AG04450 (cell line): ENCODE measurements at places on chromosomes 4 and X.

DNA sequence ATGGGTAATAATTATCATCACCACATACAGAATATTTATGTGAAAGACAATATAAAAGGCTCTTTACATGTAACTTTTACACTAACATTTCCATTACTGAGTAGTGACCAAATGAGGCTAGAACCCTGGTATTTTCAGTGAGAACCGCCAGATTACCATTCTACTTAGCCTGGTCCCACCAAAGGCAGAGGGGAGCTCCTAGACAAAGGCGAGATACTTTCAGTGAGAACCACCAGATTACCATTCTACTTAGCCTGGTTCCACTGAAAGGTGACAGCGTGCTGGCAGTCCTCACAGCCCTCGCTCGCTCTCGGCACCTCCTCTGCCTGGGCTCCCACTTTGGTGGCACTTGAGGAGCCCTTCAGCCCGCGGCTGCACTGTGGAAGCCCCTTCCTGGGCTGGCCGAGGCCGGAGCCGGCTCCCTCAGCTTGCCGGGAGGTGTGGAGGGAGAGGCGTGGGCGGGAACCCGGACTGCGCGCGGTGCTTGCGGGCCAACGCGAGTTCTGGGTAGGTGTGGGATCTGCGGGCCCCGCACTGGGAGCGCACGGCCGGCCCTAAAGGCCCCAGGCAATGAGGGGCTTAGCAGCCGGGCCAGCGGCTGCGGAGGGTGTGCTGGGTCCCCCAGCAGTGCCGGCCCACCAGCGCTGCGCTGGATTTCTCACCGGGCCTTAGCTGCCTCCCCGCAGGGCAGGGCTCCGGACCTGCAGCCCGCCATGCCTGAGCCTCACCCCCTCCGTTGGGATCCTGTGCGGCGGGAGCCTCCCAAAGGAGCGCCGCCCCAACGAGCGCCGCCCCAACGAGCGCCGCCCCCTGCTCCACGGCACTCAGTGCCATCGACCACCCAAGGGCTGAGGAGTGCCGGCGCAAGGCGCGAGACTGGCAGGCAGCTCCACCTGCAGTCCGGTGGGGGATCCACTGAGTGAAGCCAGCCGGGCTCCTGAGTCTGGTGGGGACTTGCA lies 1276.1 kb downstream of the PCDH7 start:
- DNase-seq = no peak

GRCh38 chr4:55887594-55887993 lies 34.1 kb downstream of the EXOC1 start:
- no peak for DNase-seq

DNA sequence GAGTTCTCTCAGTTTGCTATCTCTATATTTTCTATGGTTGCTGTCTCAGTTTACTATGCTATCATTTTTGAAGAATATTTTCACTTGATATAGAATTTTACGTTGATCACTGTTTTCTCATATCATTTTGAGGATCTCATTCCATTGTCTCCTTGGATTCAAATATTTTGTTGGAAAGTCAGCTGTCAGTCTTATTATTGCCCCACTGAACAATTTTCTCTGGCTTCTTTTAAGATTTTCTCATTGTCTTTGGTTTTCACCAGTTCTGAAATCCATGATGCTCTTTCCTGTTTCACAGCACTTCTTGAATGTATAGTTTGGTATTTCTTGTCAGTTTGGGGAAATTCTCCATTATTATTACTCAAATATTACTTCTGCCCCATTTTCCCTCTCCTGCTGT lies 81.1 kb downstream of the ENPP6 start:
- no peak for DNase-seq

- DNase-seq = no peak
Measured at GRCh38 chrX:94758130-94758529, 1084.1 kb downstream of the FAM133A start.

- no peak for DNase-seq
Measured at GRCh38 chrX:73851014-73852009, 288.3 kb downstream of the CHIC1 start.

DNA sequence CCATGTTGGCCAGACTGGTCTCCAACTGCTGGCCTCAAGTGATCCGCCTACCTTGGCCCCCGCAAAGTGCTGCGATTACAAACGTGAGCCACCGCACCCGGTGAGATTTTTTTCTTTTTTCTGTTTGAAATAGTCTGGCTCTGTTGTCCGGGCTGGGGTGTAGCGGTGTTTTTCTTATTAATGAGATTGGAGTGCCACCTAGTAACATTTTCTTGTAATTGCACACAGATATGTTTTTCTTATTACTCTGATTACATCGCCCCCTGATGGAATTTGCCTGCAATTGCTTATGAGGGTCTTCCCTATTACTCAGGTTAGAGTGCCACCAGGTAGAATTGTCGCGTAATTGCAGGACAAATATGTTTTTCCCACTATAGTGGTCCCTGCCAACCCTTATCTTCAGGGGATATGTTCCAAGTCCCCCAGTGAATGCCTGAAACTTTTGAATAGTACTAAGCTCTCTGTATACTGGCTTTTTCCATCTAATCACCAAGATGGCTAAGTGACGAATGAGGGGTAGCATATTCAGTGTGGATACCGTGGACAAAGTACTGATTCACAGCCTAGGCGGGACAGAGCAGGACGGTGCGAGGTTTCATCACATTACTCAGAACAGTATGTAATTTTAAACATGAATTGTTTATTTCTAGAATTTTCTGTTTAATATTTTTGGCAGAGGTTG lies 8.6 kb upstream of the PDHA1 start:
- DNase-seq = no peak
